ENCODE measurements at places on chromosomes 4 and X.
A peak's percentile ranks its signal among the peaks of the same experiment; 100 is the strongest.

DNA sequence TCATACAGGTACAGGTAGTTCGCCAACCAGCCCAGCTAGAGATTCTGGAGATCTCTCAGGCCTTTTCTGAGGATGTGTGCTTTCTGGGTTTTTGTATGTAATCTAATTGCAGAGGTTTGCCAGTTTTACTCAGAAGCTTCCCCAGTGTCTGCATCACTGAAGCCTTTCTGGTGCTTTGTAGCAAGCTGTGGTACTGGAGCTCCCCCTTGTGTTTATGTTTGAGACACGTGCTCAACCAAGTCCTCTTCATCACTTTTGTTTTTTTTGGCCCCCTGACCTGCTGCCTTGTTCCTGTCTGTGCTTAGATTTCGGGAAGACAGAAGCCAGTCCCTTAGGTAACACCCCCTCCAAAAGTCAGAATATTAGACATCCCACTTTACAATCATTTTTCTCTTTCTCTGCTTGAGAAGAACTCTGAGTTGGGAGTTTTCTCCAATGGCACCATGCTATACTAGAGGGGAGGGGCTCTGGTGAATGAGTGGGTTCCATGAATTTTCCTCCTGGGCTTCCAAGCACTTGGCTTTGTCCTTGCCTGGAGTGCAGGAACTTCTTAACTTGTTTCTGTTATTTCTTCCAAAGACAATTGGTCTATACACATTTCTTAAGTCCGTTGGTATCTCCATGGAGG, 128.4 kb upstream of the TBC1D9 start:
- peak; percentile 66 for DNase-seq

- no peak for DNase-seq
These were observed 13.5 kb downstream of the DCHS2 start for GRCh38 chr4:154478128-154478527.

DNA sequence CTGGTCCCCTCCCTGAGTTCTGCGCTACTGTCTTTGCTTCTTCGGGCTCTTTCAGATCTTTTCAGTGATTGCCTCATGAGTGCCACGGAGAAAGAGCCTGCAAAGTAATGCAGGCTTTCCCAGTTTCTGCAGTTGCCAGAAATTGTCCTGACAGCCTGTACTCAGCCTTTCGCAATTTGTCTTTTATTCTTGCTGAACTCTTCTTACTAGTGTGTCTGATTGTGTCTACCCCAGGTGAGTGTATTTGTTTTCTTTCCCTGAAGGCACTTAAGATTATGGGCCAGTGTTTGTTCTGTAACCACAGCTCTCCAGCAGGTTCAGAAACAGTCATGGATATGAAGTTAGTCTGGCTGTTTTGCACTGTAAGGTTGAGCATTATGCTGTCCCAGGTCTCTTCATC, 47.1 kb downstream of the FAM193A start:
- no peak for DNase-seq

DNA sequence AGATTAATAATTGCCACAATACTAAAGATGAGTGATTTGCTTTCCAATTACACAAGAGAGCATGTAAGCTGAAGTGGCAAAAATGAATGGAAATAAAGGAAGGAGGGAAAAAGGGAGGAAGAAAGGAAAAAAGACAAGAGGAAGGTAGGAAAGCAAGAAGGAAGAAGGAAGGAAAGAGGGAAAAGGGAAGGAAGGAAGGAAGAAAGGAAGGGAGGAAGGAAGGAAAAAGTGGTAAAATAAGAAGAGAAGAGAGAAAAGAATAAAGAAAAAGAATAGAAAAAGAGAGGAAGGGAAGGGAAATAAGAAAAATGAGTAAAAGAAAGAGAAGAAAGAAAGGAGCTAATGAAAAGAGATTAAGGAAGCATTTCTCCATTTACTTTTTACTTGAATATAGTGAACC, 4.6 kb downstream of the NDST4 start:
- no peak for DNase-seq

GRCh38 chr4:26766141-26766540, 94.5 kb upstream of the STIM2 start:
- no peak for DNase-seq

DNA sequence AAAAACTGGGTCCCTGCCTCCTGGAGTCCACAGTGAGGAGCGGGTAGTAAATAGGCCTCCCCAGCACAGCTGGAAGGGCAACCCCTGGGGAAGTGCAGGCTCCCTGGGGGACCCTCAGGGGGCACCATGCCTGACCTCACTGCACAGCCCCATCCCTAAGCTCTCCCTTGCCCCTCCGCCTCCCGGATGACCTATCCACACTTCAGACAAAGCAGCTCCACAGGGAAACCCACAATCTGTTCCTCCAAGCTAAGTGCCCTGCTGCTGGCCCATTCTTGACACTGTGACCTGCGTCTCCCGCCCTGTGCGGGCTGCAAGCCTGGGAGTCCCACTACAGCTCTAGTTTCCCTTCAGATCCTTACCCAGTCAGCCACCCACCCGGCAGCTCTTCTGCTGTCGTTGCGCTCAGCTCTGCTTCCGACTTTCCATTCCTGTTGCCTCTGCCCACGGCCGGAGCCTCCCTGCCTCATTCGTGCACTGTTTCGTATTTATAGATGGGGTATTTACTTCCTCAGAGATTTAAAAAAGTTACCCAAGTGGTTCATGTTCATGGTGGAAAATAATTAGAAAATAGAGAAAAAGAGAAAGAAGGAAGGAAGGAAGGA, 47.0 kb upstream of the STOX2 start:
- no peak for DNase-seq

DNA sequence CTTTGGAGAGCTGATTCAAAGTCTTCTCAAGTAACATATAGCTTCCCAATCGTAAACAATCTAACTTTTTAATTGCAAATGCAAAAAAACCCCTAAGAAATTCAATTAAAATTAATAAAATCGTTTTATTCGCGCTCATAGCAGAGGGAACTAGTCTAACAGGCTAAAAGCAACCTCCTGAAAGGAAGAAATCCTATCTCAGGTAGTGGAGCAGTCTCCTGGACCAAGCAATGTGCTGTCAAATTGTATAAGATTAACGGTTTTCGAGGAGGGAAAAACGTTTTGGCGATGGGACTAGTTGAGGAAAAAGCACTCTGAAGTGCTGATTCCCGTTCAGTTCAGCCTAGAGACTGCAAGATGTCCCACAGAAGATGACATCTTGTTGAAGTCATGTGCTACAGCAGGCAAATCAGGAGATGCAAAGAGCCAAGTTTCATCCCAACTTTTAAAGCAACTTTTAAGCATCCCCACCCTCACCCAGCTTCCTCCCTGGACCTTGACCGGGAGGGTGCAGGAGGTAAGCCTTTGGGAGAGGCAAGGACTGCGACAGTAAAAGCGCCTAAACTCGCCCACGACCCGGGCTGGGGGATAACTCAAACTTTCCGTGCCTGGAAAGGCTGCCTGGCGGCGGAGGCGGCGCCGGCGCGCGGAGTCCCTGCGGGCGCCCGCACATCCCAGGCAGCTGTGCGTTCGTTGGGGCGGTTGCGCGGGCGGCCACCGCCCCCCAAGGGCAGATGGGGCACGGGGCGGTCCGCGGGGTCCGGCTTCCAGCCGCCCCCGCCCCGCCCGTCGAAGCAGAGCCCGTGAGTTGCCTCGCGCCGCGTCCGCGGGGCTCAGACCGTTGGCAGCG, 784 bp downstream of the MAP7D3 start:
- no peak for DNase-seq

- no peak for DNase-seq
These were observed 19.6 kb downstream of the ACSL1 start for GRCh38 chr4:184806229-184806550.

DNA sequence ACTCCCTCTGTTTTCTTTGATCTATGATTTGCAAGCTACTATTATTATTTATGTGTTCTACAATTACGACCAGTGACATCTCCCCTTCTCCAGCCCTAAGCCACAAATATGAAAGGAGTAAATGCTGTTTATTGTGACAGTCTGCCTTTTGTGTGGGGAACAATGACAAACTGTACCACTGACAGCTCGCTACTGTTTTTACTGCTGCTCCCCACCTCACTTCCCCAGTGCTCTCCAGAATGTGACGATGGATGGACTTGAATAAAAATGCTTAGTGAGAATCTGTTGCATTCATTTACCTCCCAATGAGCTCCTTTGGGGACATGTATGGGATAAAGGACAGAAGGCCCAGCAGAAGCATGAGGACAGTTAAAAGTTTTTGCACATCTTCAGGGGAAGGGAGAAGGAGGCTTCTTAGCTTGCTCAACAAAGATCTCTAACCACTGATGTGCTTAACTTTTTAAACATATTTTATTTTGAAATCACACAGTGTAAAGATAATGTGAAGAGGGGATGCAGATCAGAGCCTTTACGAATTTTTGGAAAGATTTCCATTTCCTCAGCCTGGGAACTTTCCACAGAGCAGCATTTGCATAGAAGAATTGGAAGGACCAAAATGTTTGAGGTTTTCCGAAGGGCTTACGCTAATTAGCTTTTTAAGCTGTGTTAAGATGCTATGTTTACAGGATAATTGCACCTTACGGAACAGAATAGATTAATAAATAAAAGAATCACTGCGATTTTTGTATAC, 485.1 kb upstream of the TENM3 start:
- DNase-seq = no peak

DNA sequence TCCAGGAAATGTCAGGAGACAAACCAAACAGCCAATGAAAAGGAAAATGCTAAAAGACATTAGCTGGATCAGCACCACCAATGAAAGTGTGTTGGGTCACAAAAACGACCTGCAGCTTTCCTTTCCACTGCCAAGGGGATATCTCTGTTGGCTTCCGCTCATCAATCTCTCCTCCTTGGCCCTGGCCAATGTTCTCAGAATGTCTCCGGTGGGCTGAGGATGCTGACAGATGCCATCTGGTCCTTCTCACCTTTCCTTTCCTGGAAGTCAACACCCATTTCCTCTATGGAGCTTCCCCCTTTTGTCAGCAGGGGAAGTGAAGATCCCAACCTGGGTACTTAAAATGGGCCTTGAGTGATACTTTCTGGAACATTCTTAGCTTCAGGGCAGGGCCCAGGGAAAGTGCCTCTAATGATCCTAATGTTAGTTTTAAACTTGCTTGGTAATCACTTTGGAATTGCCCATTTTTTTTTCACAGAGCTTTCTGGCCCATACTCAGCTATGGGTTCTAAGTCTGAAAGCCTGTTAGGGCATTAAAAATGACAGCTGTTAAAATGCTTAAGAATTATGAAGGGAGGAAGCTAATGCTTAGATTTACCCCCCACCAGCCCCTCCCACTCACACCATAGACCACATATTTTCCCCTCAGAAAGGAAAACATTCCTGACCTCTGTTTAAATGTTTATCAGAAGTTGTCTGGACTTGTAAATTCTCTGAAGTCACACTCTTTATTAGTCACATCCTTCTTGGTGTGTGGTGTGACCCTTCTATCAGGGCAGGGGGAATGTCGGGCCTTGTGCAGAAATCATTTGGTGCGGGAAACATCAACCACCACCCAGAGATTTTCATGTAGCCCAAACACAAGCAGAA, 29.2 kb downstream of the IGFBP7 start:
- DNase-seq = no peak

- DNase-seq = peak; percentile 36
These were observed 30.0 kb upstream of the ANXA5 start for GRCh38 chr4:121726642-121727268.

- DNase-seq = no peak
These were observed 23.0 kb upstream of the SLC25A4 start for GRCh38 chr4:185119927-185120630.

- no peak for DNase-seq
These were observed 30.8 kb upstream of the MTNR1A start for GRCh38 chr4:186586205-186586604.

GRCh38 chr4:15868111-15868510, 70.4 kb downstream of the FGFBP1 start:
- no peak for DNase-seq

DNA sequence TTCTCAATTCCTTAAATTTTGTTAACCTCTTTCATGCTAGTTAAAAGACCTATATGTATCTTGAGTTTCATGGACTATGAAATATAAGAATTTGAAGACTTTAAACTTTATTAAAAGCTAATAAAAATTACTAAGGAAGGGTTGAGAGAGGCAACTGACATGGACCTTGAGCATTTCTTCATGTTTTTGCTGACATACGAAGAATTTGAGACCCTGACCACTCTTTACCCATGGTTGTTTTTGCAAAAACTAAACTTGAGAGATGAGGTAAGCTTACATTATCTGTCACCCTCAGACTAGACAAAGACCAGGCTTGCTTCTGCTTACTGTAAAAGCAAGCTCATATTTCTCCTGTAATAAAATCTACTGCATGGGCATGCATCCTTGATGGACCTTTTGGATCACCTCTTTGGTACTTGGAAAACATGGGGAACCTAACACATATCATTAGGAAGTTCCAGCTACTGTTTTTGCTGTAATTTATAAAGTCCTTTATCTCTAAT, 338.2 kb upstream of the PABPC4L start:
- no peak for DNase-seq

Measured in Jurkat, Clone E6-1 (cell line).